MV-4-11 (cell line): ENCODE measurements at places on chromosomes 3 and 15.

GRCh38 chr15:101528917-101529299, 39.4 kb upstream of the PCSK6 start:
- no peak for DNase-seq

- DNase-seq, result no peak
These were observed 53.5 kb downstream of the ANAPC13 start for GRCh38 chr3:134432236-134432635.

DNA sequence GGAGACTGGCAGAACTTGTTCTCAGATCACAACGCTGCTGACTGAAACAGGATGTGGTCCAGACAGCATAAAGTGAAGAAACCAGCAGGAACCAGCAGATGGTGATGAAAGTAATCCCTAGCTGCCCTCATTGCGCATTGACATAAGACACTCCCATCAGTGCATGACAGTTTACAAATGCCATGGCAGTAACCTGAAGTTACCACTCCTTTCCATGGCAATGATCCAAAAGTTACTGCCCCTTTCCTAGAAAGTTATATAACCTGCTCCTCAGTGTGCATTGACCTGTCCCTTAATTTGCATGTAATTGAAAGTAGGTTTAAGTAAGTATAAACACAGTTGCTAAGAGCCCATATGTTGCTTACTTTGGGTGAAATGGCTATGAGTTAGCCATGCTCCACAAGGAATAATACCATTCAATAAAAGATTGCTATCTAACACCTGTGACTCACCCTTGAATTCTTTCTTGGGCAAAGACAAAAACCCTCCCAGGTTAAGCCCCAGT, 149.1 kb upstream of the CD96 start:
- DNase-seq, result peak; percentile 93

DNA sequence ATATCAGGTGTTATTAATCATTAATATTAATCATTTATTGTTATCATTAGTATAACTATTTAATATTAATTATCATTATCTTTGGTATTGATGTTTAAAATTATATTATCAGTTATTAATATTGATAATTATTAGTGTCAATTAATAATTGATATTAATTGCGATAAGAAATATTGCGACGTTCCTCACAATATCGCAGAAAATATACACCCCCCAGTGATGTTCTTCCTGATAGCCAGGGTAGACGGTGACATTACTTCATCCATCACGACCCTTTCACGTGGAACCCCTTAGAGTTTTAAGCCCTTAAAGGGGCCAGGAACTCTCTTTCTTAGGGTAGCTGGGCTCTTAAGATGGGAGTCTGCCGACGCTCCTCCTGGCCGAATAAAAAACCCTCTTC, 98.6 kb upstream of the OSBPL11 start:
- no peak for DNase-seq

- no peak for DNase-seq
These were observed 271.4 kb upstream of the PPP2R3A start for GRCh38 chr3:135694142-135694541.

- DNase-seq, result no peak
These were observed 2.4 kb downstream of the TSC22D2 start for GRCh38 chr3:150410311-150411105.

- no peak for DNase-seq
These were observed 25.8 kb downstream of the FGD5 start for GRCh38 chr3:14844386-14845170.

- no peak for DNase-seq
These were observed 19.3 kb downstream of the LMCD1 start for GRCh38 chr3:8520816-8521403.

DNA sequence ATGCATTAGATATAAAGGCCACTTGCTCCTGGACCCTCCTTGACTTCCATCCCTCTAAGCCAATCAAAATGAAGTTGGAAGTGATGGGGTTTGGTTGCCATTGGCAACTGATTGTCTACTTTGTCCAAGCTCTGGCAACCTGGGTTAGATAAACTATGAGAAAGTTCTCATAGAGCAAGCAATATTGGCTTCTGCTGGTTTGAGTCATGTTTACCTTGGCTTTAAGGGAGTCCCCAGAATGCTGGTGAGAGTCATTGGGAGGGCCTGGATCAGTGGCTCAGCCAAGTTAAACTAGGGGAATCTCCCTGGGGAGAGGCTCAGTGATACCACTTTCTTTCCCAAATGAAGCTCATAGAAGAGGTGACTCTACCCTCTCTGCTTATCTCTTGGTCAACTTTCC, 176.3 kb upstream of the ROPN1 start:
- no peak for DNase-seq

GRCh38 chr3:73363093-73363492, 261.6 kb downstream of the PDZRN3 start:
- DNase-seq, result no peak

DNA sequence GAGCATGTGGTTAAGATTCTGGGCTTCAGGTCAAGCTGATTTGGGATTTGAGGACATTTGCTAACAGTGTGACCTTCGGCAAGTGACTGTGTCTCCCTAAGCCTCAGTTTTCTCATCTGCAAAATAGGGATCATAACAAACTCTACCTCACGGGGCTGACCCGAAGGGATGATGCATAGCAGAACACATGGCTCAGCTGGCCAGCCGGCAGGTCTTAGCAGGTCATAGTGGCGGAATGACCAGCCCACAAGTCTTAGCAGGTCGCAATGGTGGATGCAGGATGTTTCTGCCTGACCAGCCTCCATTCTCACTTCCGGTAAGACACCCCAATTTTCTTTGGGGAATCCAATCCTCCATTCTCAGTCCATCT, 63.3 kb downstream of the IQSEC1 start:
- no peak for DNase-seq

DNA sequence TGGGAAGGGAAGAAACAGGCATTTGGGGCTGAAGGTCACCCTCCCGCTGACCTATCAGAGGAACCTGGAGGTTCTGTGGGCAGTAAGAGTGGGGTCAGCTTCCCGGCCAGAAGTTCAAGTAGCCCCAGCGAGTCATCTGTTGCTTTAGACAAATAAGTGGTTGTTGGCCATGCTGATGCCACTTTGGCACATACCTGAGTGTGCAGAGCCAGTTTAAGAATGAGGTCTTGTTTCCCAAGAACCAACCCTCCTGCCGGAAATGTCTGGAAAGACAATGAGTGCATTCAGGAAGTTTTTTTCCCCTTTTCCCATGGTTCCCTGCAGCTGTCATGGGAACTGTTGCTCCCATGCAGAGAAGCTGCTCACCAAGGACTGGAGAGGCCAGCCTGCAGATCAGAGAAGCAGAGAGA, 166.7 kb downstream of the ZNF621 start:
- DNase-seq, result no peak
